Stimulated activated CD8-positive, alpha-beta memory T cell treated with anti-CD3 and anti-CD28 coated beads, Interleukin-7, amount 100 ng/mL, for 24 hours (primary cell): ENCODE measurements at places on chromosomes 1 and 21.
A peak's percentile ranks its signal among the peaks of the same experiment; 100 is the strongest.

DNA sequence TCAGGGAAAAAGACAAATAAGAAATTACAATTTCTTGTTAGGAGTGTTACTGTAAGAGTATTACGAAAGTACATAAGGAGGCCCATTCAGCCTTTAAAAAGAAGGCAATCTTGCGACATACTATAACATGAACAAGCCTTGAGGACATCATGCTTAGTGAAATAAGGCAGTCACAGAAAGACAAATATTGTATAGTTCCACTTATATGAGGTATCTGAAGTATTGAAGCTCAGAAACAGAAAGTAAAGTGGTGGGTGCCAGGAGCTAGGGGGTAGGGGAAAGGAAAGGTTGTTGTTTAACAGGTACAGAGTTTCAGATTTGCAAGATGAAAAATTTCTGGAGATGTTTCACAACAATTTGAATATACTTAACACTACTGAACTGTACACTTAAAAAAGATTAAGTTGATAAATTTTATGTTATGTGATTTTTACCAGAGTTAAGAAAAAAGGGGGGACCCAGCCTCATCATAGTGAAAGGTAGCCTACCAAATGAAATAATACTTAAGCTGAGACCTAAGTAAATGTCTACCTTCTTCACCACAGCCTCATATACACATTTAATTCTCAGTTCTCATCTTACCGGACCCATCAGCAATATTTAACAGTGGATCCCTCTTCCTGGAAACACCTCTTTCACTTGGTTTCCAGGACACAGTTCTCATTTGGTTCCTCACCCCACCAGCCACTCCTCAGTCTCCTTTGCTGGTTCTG lies 19.5 kb downstream of the USP24 start:
- no peak for DNase-seq

- no peak for DNase-seq
Observed at GRCh38 chr1:222622765-222623164, 4.9 kb downstream of the MIA3 start.

DNA sequence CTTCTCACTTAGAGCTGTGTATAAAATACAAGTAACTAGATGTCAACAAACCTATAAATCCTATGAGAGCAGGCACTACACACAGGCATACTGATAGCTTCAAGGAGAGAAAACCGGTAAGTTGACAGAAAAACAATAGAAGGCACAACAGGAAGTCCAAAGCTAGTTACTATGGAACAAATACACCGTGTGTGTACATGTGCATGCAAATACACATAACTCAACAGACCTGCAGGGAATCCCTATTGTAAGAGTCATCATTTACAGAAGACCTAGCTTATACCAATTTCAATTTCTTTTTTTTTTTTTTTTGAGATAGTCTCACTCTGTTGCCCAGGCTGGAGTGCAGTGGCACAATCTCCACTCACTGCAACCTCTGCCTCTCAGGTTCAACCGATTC lies 26.3 kb downstream of the JAK1 start:
- DNase-seq = no peak

DNA sequence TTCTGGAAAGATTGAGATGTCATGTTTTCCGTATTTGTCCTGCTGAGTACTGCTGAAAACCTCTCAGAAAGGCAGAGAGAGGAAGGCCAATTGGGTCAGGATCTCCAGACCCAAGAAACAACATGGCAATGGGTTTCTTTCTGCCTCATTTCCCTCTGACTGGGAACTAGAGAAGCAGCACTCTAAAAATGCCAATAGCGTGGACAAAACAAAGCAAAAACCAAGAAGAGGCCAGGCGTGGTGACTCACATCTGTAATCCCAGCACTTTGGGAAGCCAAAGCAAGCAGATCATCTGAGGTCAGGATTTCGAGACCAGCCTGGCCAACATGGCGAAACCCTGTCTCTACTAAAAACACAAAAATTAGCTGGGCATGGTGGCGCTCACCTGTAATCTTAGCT lies 18.3 kb downstream of the TNFRSF9 start:
- DNase-seq = no peak

GRCh38 chr1:164250365-164250764 lies 308.6 kb upstream of the PBX1 start:
- no peak for DNase-seq

- DNase-seq = no peak
Observed at GRCh38 chr21:34021726-34022125, 51.7 kb upstream of the MRPS6 start.

DNA sequence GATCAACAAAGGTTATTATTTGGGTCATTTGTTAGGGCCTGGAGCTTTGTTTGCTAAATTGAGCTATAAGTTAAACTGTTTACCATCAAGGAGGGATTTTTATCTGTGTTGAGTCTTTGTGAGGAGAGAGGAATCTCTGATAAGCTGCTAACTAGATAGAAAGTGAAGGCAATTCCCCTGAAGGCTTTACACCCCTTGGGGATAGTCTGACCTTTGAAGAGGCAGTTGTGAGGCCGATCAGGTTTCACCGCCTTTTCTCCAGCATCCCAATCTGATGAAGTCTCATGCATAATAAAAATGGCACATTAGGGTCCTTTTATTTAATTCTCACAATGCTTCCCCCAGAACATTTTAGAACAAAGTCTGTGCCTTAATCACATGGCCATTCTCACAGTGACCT lies 21.8 kb downstream of the C1orf21 start:
- DNase-seq = no peak

- DNase-seq = no peak
Observed at GRCh38 chr1:84363019-84363418, 35.3 kb upstream of the DNASE2B start.

GRCh38 chr21:31677047-31677446 lies 17.6 kb downstream of the SOD1 start:
- DNase-seq = no peak

DNA sequence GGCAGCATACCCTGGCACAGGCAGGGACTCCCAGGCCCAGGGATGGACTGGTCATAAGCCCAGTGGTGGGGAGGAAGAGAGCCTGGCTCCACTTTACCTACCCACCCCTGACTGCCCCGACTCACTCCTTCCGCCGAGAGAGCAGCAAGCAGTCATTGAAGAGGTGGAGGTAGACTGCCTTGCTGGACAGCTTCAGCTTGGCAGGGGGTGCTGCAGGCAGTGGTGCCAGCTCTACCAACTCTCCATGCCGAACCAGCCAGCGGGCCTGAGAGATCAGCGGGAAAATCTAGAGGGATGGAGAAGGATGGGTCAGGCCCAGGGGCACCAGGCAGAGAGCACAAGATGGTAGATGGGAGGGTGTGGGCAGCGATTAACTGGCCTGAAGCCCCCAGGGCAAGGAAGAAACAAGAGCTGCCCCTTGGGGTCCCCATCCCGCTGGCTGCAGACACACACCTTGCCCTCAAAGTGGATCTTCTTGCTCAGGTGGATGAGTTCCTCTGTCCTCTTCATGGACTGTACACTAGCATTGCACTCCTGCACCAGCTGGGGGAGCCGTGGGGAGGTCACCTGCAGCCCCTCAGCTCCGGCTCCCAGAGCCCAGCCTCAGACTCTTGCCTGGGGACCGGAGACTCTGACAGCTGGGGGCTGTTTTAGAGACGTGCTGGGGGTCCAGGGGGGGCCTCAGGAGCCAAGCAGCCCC lies 7.7 kb downstream of the ARHGEF19 start:
- DNase-seq = no peak

DNA sequence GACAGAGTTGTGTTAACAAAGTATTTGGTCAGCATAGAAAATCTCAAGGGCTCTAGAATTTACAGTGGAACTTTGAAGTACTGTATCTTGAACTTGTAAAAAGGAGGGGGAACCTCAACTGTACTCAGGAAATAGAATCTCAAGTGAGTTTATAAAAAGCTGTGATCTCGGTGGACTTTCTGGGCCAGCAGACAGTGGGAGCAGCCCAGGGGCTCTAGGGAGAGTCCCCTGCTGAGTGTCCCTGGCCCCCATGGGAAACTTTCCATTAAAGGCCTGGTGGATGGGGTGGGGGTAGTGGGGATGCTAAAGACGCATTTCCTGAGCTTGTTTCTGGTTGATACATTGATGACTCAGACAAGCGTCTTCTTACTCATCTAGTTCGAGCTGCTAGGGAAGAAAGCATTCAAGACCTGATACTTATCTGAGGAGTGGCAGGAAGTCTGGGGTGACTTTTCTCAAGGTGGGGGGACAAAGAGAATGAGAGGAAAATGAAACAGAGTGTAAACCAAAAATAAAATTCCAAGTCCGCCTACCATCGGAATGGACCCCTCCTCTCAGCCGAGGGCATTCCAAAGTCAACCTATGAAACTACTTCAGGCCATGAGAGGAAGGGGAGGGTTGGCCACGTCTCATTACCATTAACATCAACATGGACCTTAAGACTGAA lies 65.5 kb downstream of the NID1 start:
- peak; percentile 38 for DNase-seq

DNA sequence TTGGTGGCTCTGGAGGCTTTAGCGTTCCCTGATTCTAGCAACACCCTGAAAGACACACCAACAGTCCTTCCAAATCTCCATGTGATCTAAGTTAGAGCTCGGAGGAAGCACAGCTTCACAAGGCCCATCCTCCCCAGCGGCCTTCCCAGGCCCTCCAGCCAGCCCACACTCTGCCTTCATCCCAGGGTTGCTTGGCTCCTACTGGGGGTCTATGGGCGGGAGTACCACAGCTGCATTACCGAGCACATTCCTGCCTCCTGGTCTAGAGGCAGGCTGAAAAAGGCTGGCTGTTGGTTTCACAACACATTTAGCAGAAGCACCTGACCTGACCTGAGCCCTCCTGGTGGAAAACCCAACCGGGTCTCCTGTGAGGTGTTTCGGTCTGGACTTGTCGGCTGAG lies 54.7 kb upstream of the TRIM67 start:
- DNase-seq = no peak

GRCh38 chr1:229344139-229344538 lies 1.3 kb upstream of the CCSAP start:
- DNase-seq = no peak

GRCh38 chr1:29478879-29479278 lies 242.6 kb downstream of the PTPRU start:
- DNase-seq = no peak

- DNase-seq = no peak
Observed at GRCh38 chr1:115114308-115114707, 25.0 kb upstream of the TSPAN2 start.

GRCh38 chr1:55541296-55541695 lies 326.1 kb upstream of the USP24 start:
- no peak for DNase-seq

- DNase-seq = no peak
Observed at GRCh38 chr1:31033598-31033997, 31.9 kb downstream of the PUM1 start.

- DNase-seq = no peak
Observed at GRCh38 chr1:42927920-42928505, 30.7 kb downstream of the SLC2A1 start.

- no peak for DNase-seq
Observed at GRCh38 chr1:4084048-4084431, 184.0 kb upstream of the C1orf174 start.
